ENCODE measurements at places on chromosomes 6 and 20.

GRCh38 chr20:50049442-50050026 lies 63.4 kb downstream of the UBE2V1 start:
- no peak for DNase-seq

DNA sequence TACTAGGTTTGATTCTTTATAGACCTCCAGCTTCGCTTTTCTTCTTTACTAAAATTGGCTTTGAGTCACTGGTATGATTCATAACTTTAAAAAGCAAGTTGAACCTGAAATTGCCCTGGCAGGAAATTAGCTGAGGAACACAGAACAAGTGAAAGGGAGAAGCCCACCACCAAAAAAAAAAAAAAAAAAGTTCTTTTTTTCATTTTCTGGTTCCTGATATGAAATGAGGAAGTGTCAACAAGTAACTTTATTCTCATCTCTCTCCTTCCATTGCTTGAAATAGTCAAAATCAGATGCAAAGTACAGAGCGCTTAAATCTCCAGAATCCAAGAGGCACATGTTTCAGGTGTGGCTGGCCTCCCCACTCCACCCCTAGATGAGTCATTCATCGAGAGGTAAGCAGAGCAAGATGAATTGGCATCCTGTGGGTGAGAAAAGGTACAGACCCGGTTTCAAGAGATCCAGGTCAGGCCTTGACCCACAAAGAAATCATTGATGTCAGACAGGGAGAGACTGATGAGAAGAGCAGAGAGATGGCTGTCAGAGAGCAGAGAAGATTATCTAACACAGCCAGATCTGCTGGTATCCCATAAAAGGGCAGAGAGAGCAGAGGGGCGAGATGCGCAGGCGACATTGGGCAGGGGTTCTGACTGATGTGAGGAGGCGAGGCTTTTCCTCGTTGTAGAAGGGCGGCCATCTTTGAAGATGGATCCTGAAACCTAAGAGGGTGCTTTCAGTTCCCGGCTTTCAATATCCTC lies 54.8 kb upstream of the MBOAT1 start:
- DNase-seq = no peak

DNA sequence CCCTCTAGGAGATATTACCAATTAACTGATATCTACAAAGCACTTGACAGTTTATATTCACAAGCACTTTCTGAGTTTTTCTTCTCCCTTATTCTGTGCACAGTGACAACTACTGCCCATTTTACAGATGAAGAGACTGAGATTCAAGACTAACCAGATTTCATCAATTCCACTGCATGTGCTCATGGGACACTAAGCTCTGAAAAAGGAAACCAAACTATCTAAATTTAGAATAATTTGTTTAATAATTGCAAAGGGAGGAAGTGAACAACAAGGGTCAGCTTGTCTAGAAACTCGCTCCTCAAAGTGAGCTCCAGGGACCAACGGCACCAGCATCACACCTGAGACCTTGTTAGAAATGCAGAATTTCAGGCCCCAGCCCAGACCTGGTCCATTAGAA lies 50.8 kb upstream of the MYLIP start:
- no peak for DNase-seq

DNA sequence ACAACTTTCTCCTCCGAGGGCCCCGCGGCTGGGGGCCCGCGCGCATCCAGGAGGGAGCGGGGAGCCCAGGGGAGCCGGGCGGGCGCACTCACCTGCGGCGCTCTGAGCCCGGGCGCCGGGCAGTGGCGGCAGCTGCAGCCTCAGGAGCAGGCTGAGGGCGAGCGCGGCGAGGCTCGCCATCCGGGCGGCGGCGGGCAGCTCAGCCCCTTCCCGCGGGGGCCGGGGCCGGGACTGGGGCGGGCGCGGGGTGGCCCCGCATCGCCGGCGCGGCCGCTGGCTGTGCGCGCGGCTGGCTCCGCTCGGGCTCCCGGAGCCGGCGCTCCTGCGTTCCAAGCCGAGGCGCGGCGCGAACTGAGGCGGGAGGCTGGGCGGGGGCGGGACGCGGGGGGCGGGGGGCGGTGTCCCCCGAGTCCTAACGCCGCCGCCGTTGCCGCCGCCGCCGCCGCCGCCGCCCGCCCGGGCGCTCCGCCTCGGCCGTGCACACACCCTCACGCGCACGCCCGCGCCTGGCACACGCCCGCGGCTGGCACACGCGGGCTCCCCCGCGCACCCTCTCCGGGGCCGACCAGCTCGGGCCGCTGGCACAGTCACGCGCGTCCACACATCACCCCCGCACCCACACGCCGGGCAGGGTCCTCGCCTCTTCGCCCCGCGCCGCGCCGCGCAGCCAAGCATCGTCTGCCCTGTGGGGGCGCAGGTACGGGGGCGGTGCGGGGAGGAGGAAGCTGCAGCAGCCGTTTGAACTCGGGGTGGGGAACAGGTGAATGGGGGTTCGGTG lies at the start of gene PTPRT:
Gene PTPRT (minus strand): TSS at position 353 of the 778 bp plus-strand sequence. CDS start 173 bp downstream, at position 180.
- DNase-seq = no peak

Data from right cardiac atrium (tissue), 5 donors.